SK-MEL-5 (cell line): ENCODE measurements at places on chromosomes 6 and 20. TPM values are rescaled to one million over a fixed set of nuclear protein-coding genes. Genes with fewer than 3 reads are reported as not detected.

DNA sequence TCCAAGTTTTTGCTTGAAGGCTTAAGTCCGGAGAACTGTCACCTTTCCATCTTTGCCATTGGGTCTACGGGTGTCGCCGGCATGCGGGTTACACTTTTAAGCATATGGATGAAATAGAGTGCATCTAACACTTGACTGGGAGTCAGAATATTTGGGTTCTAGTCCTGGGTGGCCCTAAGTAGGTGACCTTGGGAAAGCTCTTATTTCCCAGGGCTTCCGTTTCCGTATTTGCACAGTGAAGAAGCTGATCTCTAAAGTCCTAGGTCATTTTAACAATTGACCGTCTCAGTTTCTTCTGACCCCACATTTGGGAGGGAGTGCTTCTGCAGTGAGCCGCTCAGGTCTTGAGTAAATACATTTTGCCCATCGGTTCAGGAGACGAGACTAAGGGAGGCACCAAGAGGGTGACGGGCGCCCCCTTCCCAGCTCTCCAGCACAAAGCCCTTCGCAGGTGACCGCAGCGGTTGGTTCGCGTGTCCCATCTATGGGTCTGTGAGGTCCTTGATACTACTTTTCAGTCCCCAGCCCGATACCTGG lies 651 bp upstream of the BLTP3A start:
- peak; percentile 44 for DNase-seq

Gene EPB41L1
- total RNA-seq = 6.0 and 9.8 TPM in 2 replicates

DNA sequence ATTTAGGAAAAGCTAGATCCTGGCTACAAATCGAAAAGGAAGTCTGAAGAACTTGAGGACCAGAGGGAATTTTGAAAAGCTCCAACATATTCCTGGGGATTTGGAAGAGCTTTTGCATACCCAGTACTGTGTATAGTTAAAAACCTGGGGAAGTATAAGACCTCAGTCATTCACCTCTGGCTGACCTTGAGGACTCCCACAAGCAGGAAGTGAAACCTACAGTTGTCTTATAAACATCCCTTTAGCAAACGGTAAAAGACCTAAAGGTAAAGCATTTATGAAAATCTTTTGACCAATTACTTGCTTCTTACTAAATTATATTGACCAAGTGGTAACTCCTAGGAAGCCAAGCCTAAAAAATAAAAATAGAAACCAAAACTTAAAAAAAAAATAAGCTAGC lies 175.0 kb downstream of the HAO1 start:
- no peak for DNase-seq

- DNase-seq = peak; percentile 22
Measured at GRCh38 chr6:7673063-7673536, 52.8 kb upstream of the BMP6 start.

DNA sequence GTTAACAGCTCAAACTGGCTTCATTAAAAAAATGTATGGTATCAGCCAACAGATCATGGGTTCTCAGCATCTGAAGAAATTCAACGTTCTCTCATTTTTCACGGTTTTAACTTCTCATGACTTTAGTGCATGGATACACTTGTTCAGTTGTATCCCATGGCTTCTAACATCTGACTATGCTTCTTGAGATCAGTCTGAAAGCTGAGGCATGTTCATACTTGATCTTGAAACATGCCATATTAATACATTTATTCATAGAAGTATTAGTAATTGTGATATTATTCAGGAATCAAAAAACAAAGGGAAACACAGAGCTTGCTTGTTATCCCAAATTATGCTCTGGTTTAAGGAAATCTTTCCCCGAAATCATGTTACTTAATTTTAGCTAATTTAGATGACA lies 649.4 kb downstream of the PRKN start:
- DNase-seq = no peak

DNA sequence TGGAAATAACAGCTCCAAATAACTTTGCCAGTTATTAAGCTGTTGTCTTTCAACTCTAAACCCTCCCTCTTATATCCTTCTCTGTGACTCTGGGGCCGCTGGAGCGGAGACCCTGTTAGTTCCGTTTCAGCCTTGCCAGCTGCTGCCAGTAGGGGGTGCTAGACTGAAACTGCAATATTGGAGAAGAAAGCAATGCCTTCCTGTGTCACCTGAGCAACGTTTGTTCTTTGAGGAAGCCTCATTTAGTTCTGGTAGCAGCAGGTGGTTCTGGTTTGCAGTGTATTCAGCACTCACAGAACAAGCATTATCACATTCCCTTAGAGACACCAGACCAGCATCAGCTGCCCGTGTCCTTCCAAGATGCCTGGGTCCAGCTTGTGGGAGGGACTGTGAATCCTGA lies 22.9 kb upstream of the JAG1 start:
- peak; percentile 43 for DNase-seq

- DNase-seq = no peak
Measured at GRCh38 chr6:2984738-2985406, 13.5 kb upstream of the SERPINB6 start.

DNA sequence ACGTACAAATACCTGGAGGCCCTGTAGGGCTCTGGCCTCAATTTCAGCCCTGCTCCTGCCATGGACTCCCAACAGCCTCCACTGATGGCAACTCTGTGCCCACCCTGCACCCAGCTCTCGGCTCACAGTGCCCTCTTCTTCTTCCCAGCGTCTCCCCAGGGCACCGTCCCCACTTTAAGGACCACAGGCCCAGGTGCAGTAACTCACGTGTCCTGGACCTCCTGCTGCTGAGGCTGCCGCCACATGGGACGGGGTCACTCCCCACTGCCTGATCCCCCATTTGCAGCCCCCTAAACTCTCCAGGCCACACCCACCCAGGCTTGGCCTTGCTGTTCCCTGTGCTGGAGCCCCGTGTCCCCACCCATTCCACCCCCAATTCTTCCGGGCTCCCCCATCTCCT lies 223.4 kb downstream of the PREX1 start:
- DNase-seq = no peak

Gene CAGE1
- total RNA-seq = 0.13 and 0.40 TPM in 2 replicates

Gene RBM24
- 7.9 and 8.5 TPM in 2 replicates for total RNA-seq

- no peak for DNase-seq
Measured at GRCh38 chr20:2749951-2750490, 50.4 kb downstream of the CPXM1 start.

GRCh38 chr6:3287308-3287707 lies 28.6 kb downstream of the PSMG4 start:
- no peak for DNase-seq

GRCh38 chr6:146153040-146153758 lies 124.3 kb downstream of the GRM1 start:
- no peak for DNase-seq

Gene IL20RA
- not detected in 2 replicates for total RNA-seq

DNA sequence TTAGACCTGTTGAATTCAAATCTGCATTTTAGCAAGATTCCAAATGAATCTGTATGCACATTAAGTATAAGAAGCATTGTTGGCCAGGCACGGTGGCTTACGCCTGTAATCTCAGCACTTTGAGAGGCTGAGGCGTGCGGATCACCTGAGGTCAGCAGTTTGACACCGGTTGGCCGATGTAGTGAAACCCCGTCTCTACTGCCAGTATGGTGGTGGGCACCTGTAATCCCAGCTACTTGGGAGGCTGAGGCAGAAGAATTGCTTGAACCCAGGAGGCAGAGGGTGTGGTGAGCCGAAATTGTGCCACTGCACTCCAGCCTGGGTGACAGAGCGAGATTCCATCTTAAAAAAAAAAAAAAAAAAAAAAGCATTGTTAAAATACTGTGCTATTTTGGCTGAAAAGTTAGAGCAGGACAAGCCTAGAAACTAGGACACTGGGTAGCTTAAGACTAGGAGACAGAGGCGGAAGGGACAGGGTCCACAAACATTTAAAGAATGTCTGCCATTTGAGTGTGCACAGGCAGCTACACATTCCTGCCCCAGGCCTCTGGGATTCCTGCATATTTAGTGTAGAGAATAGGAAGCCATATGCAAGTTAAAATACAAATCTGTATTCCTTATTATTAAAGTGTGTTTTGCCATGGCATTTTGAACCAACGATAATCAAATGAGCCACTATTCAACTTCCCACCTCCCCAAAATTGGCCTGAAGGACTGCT lies 45.1 kb upstream of the EEF1A1 start:
- DNase-seq = peak; percentile 35

Gene PHACTR3
- not detected in 2 replicates for total RNA-seq
